ENCODE measurements at places on chromosomes 7 and 10. TPM values are rescaled to one million over a fixed set of nuclear protein-coding genes. Genes with fewer than 3 reads are reported as not detected.

GRCh38 chr10:35446439-35446838, 110.1 kb downstream of the CCNY start:
- DNase-seq = no peak

Gene HABP2
- 0.39 TPM for polyA plus RNA-seq

Gene PNLIPRP2
- 0.10 TPM for polyA plus RNA-seq

Gene CTAGE15
- polyA plus RNA-seq = 0.08 TPM

DNA sequence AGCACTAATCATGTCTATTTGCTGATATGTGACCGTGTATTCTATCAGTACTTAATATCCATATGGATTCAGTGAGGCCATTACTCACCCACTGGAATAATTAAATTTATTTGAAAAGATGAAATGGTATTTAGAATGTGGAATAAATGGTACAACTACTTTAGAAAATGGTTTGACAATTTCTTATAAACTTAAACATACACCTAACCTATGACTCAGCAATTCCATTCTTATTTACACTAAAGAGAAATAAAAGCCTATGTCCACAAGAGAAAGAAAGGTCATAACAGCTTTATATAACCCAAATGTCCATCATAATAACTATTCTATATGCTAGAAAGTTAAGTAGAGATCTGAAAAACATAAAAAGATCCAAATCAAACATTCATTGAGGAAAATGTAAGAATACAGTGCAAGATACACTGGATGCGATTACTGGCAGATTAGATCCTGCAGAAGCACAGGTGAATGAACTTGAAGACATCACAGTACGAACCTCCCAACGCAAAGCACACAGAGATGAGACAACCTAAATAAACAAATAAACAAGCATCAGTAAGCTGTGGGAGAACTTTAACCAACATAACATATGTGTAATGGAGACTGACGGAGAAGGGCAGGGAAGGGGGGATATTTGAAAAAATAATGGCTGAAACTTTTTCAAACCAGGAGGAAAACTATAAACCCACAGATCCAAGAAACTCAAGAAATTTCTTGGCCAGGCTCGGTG, 51.9 kb downstream of the TNS3 start:
- DNase-seq = no peak

DNA sequence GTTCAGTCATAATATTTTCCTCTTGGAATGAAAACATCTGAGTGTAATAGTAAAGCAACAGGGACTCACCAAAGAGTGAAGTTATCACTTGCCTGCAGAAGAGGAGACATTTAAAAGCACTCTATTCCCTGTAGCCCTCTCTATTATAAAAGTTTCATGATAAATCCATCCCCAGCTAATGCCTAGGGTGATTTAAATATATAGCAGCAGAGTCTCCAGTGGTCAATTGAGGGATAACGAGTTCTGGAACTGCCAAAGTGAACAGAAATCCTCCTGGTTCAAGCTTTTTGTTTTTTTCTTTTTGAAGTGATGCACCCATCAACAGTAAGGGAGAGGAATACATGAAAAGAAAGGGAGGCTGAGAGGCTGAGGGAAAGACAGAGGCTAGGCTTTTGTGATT, 87.3 kb downstream of the EVX1 start:
- DNase-seq = no peak

Gene POP7
- 40.8 TPM for polyA plus RNA-seq

DNA sequence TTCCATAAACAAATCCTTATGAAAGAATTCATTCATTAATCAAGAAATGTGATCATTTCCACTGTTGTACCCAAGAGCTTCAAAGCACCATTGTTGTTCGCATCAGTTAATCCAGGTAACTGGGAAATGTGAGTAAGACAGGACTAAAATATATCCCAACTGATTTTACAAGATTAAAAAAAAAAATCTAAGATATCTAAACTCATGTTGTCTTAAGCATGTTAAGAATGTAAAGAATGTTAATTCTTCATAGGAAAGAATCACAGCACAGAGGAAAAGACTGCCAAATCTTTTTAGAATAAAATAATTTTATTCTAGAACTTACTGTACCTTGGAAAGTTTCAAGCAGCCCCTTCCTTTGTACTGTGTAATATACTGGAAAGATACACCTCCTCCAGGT, 16.4 kb downstream of the FZD1 start:
- DNase-seq = no peak

Gene BEND7
- polyA plus RNA-seq = 30.6 TPM

DNA sequence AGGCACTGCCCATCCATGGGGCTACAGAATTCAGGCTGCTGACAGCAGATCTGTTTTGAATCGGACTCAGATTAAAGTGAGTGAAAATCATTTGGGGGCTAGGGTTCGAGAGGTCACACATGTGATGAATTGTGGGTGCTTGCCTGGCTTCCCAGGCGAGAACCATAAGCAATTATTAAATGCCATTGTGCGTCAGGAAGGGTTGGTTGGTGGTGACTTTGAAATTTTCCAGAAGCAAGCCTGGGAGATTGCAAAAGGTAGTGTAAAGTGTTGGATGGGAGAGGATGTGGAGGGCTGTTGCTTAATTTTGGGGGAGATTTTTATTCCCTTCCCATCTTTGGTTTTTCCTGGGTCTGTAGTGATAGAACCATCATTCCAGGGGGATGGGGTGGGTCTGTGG, 34.6 kb downstream of the LRMDA start:
- DNase-seq = no peak

DNA sequence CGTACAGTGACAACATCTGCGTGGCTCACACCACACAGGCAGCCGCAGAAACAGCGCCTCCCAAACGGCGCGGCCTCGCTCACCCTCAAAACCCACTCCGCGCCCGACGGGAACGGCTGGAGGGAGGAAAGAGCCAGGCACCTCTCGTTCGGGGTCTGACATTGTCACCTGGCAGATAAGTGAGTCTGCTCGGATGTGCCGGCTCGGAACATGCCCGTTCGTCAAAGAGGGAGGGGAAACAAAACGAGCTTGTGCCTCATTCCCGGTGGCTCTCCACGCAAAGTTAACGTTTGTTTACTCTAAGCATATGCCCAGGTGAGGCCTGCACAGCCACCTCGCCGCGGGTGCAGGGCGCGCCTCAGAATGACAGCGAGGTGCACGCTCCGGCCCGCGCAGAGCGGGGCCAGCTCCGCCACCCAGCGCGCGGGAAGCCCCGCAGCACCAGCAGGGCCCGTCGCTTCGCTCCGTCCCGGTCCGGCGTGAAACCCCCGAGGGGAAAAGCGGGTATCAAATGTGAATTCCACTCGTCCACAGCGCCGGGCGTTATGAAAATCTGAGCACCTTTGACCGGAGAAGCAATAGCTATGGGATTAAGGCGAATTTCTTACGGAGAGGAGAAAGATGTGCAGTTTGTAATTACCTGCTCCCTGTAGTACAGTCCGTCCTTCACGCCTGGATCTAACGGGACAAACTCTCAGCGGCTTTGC, 13.1 kb downstream of the CNPY1 start:
- no peak for DNase-seq

Gene FOXP2
- 11.8 TPM for polyA plus RNA-seq

GRCh38 chr7:51303142-51303525, 13.5 kb downstream of the COBL start:
- DNase-seq = no peak

- DNase-seq = no peak
Measured at GRCh38 chr7:127807829-127808228, 155.8 kb downstream of the SND1 start.

Gene HBP1
- polyA plus RNA-seq = 101 TPM

Gene SLC13A1
- 25.4 TPM for polyA plus RNA-seq

Gene HOGA1
- polyA plus RNA-seq = 63.1 TPM

DNA sequence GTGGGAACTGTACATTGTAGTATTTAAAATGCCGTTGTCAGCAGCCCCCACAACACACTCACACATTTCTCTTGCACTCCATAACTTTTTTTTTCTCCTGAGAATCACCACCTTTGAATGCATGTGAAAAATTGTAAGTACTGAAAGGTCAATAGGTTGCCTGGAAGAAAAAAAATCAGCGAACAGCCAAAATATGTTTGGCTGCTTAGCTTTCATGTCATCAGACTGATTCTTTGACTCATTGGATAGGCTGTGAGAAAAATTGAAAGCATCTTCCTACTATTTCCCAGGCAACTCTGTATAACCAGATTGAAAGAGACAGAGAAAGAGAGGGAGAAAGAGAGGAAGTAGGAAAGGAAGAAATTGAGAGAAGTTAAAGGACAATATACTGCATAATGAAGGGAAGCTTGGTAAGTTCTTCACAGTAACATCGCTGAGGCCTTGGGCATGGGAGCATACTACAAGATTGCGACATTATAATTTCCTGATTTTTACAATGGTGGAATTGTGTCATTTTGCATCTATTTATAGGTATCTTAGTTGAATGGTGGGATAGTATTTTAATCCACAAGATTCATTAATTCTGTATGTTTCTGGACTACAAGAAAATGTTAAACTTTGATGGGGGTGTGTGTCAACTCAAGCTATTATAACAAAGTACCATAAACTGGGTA, 249.3 kb upstream of the KCND2 start:
- no peak for DNase-seq

- DNase-seq = no peak
Measured at GRCh38 chr7:114663502-114663901, 248.9 kb downstream of the FOXP2 start.

DNA sequence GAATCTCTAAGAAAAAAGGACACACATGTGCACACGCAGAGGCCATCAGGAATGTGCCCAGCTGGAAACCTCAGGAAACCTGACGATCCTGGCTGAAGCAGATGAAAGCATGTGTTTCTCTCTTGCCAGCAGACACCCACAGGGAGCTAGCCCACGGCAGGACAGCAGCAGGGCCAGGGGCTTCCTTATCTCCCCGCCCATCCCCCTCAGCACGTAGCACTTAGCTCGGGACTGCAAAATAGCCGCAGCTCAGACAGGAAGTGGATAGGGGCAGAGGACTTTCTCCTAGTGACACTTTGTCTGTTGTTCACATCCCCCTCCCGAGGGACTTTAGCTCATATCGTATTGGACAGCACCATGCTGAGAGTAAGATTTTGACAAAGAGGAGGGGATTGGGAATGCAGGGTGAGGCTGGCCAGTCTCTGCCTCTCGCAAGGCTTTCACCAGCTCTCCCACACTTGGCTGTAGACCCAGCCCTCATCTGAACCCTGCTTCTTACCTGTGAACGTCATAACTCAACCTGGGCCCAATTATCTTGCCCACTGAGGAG, 63.8 kb downstream of the MKI67 start:
- DNase-seq = no peak

Gene GRB10
- 26.0 TPM for polyA plus RNA-seq

Gene SNX10
- 20.3 TPM for polyA plus RNA-seq

DNA sequence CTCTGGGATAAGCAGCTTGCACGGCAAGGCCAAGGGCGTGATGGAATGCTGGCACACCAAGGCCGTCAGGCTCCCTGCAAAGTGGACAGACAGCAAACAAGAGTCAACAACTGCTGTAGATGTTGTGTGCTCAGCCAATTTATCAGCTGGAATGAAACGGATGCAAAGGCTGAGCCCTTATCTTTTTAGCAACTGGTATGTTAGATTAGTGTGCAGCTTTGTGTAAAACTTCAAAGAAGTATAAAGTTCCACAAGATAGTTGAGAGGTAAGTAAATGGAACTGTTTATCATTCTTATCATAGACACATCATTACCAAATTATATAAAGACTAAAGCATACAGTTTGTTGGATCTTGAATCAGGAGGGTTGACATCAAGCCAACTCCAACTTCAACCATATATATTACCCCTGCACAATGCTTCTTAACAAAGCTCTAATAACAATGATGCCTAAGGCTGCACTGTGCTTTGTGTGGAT, 289.0 kb downstream of the TNS3 start:
- DNase-seq = no peak

DNA sequence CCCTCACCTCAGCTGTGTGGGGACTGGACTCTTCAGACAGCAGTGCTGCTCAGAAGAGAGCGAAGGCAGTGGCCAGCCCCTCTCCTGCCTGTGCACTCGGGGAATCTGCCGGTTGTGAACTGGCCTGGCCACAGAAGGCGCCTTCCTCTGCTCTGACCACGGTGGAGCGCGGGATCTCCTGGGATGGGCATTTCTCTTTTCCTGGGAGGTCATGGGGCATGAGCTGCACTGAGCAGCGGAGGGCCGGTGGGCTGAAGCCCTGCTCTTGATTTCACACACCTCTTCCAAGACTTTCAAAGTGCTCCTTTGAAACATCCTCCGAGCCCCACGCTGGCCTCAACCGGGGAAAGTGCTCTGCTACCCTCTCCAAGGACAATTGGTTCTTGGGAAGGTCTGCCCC, 125.6 kb upstream of the FAM20C start:
- DNase-seq = no peak

Gene ST7
- polyA plus RNA-seq = 27.3 TPM

DNA sequence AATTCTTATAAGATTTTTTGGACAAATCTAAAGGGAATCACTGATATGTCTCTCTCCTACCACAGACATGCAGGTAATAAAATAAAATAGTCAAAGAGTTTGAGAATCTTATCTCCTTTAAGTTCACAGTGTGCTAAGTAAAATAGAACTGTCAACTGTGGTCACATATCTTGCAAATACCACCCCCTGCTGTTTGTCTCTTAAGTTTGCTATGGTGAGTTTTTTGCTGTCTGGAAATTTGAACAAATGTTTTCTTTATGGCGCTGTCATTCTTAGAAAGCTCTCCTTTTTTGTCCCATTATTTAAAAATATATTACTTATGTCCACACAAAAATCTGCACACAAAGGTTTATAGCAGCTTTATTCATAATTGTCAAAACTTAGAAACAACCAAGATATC, 19.6 kb downstream of the GIMAP5 start:
- DNase-seq = no peak

Gene MMRN2
- polyA plus RNA-seq = 23.9 TPM
